ENCODE measurements at places on chromosomes 1 and 21. TPM values are rescaled to one million over a fixed set of nuclear protein-coding genes. Genes with fewer than 3 reads are reported as not detected.

- no peak for DNase-seq
Observed at GRCh38 chr1:151213560-151213959, 15.2 kb downstream of the PIP5K1A start.

SMPDL3B gene
- 0.14 TPM for polyA plus RNA-seq

- peak; percentile 69 for DNase-seq
Observed at GRCh38 chr21:16587681-16588375, 858.0 kb downstream of the USP25 start.

- DNase-seq, result peak; percentile 29
Observed at GRCh38 chr21:38460171-38460742, 38.0 kb downstream of the ERG start.

- no peak for DNase-seq
Observed at GRCh38 chr1:36696261-36696940, 213.7 kb upstream of the CSF3R start.
